ENCODE measurements at places on chromosomes 16 and 17. TPM values are rescaled to one million over a fixed set of nuclear protein-coding genes. Genes with fewer than 3 reads are reported as not detected.

DNA sequence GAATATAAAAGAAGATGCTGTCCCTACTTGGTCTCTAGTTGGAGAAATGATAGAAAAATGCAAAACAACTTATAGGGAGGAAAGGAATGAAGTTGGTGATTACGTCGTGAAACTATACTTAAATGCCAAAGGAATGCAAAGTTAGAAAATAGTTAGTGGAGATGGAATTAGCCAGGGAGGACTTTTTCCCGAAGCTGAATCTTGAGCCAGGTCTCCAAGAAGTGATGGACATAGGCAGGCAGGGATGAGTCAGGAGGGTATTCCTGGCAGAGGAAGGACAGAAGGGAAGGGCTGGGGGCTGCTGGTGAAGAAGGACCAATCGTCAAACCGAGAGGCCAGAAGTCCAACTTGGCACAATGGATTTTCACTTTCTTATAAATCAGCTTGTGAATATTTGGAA lies 1.8 kb downstream of the SNTB2 start:
- H3K27ac ChIP-seq = peak overlapping the region; percentile 58
- peak overlapping the region; percentile 85 for H3K4me3 ChIP-seq
- DNase-seq = no peak
- H3K4me1 ChIP-seq = peaks cover 37% of the 10 kb centered on the region
- H3K36me3 ChIP-seq = no peaks in the 10 kb centered on the region

DNA sequence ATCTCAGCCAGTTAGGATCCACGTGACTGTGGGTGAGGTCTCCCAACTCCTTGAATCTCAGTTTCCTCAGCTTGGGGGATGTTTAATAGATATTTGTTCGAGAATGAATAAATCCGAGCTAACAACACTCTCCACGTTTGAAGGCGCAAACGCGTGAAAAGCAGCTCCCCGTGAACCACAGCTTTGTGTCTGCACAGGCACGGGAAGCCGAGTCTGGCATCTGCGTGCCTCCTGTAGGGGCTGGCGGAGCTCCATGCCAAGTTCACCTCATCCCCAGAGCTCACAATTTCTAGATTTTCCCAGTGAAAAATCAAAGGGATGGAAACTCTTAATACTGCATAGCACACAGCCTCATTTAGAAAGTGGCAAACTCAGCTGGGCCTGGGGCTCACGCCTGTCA lies 14.3 kb downstream of the SGSH start:
- no peak overlapping the region for H3K27ac ChIP-seq
- H3K4me3 ChIP-seq = no peak overlapping the region
- peaks cover 6% of the 10 kb centered on the region for H3K36me3 ChIP-seq
- no peaks in the 10 kb centered on the region for H3K4me1 ChIP-seq
- no peak for DNase-seq

- no peak overlapping the region for H3K4me3 ChIP-seq
- DNase-seq = no peak
- no peaks in the 10 kb centered on the region for H3K27me3 ChIP-seq
- no peak overlapping the region for H3K27ac ChIP-seq
These were observed 91.1 kb downstream of the IRF8 start for GRCh38 chr16:85989863-85990643.

DNA sequence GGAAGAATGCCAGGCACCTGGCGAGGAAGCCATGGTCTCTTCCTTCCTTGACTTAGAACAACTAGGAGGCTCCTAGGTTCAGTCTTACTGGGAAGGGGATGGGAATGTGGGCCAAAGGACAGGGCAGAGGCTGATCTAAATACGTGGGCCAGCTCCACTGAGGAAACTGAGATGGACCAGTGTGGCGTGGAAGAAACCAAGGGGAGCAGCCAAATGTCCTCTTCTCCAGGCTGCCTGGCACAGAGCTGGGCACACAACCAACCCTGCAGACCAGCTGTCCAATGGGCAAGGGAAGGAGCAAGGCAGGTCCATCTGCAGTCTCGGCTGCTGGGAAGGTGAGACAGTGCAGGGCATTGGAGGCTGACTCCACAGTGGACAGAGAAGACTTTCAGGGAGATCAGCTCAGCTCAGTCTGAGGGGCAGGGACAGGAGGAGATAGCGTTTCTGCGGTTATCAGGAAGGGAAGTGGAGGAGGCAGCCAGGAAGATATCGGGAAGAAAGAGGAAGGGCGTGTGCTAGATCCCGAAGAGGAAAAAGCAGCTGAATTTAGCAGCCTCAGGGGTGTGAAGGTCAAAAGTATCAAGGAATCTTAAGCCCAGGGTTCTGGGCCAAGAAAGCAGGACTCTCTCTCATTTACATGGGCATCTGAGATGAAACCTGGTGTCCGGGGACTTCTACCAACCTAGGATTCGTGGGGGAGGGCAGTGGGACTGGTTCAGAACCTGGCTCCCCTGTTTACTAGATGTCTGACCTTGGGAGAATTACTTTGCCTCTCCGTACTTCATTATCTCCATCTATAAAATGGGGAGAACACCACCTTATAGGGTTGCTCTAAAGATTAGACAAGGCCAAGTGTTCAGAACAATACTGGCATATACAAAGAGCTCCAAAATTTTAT lies 1.8 kb downstream of the KIFC3 start:
- H3K27me3 ChIP-seq = no peaks in the 10 kb centered on the region
- H3K27ac ChIP-seq = peak overlapping the region; percentile 77
- peaks cover 2% of the 10 kb centered on the region for H3K36me3 ChIP-seq
- peak overlapping the region; percentile 89 for H3K4me3 ChIP-seq
- no peak for DNase-seq

- no peak for DNase-seq
- H3K27ac ChIP-seq = no peak overlapping the region
- peaks cover 11% of the 10 kb centered on the region for H3K4me1 ChIP-seq
- no peak overlapping the region for H3K4me3 ChIP-seq
- no peaks in the 10 kb centered on the region for H3K36me3 ChIP-seq
These were observed 5.4 kb downstream of the MARCHF10 start for GRCh38 chr17:62802561-62803205.

DNA sequence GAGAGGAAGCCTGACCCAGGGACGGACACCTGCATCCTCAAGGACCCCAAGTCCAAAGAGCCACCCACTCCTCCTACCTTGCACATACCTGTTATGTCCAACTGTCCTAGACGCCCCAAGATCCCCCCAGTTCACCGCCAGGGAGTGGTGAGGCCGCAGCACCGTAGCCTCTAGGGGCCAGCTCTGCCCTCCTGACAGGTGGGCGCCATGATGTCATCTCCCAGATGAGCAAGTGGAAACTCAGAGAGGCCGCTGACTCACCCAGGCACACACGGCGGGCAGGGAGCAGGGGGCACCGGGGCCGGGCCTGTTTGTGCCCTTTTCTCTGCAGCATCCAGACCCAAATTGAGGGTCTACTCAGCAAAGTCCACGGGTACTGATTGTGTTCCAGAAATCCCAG lies 4.8 kb upstream of the ZNF469 start:
- H3K4me3 ChIP-seq = no peak overlapping the region

DNA sequence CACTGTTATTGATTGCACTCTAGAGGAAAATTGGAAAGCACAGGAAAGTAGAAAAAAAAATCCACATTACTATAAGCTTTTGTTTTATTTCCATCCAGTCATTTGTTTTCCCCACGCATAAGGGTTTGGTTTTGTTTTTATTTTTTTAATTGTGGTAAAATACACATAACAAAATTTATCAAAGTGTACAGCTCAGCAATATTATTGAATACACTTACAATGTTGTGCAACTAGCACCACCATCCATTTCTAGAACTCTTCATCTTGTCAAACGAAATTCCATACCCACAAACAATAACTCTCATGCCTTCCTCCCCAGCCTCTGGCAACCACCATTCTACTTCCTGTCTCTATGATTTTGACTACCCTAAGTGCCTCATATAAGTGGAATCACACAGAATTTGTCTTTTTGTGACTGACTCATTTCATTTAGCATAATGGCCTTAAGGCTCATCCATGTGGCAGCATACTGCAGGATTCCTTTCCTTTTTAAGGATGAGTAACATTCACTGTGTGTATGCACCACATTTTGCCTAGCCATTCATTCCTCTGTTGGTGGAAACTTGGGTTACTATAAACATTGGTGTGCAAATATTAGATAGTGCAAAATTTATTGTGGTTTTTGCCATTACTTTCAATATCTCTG lies 11.1 kb downstream of the SPPL2C start:
- no peak for DNase-seq
- no peak overlapping the region for H3K4me3 ChIP-seq
- no peak overlapping the region for H3K27ac ChIP-seq
- H3K36me3 ChIP-seq = no peaks in the 10 kb centered on the region
- no peaks in the 10 kb centered on the region for H3K27me3 ChIP-seq

- no peaks in the 10 kb centered on the region for H3K36me3 ChIP-seq
- no peak for DNase-seq
These were observed 536.7 kb upstream of the HSBP1 start for GRCh38 chr16:83271123-83271522.

- H3K27ac ChIP-seq = no peak overlapping the region
- H3K27me3 ChIP-seq = no peaks in the 10 kb centered on the region
- no peak for DNase-seq
- no peaks in the 10 kb centered on the region for H3K36me3 ChIP-seq
- H3K4me1 ChIP-seq = no peaks in the 10 kb centered on the region
These were observed 223.5 kb upstream of the N4BP1 start for GRCh38 chr16:48833461-48833860.

DNA sequence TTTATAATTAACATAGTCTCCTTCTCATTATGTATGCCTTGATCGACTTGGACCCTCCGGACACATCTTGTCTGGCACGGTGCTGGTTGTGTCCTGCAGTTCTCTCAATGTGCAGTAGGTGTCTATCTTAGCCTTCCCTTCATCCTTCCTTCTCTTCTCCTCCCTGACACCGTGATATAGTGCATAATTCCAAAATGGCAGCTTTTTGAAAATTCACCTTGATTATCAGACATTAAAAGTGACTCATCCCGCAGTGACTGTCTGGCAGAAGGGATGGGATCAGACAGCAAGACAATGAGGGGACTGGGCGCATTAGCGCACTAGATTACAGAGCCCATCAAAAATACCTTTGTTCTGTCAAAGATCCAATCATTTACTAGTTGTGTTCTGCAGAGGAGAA lies 70.0 kb upstream of the PMFBP1 start:
- no peaks in the 10 kb centered on the region for H3K27me3 ChIP-seq
- no peaks in the 10 kb centered on the region for H3K36me3 ChIP-seq
- H3K27ac ChIP-seq = no peak overlapping the region
- DNase-seq = peak; percentile 32
- H3K4me3 ChIP-seq = no peak overlapping the region

GRCh38 chr16:22816475-22816874 lies 2.5 kb downstream of the HS3ST2 start:
- peak overlapping the region; percentile 80 for H3K4me3 ChIP-seq
- no peaks in the 10 kb centered on the region for H3K27me3 ChIP-seq
- peaks cover 15% of the 10 kb centered on the region for H3K36me3 ChIP-seq
- peak; percentile 44 for DNase-seq
- H3K4me1 ChIP-seq = peaks cover 36% of the 10 kb centered on the region
- no peak overlapping the region for H3K27ac ChIP-seq

GRCh38 chr17:78268951-78269905 lies 37.8 kb downstream of the TMEM235 start:
- no peaks in the 10 kb centered on the region for H3K36me3 ChIP-seq
- H3K27me3 ChIP-seq = peaks cover 35% of the 10 kb centered on the region
- no peak for DNase-seq
- no peak overlapping the region for H3K4me3 ChIP-seq

- DNase-seq = no peak
- H3K27me3 ChIP-seq = no peaks in the 10 kb centered on the region
- H3K4me1 ChIP-seq = no peaks in the 10 kb centered on the region
- H3K27ac ChIP-seq = no peak overlapping the region
These were observed 315.5 kb upstream of the RBFOX1 start for GRCh38 chr16:7017006-7017662.

The SPATA32 gene
- polyA plus RNA-seq = not detected

The SMCR8 gene
- 7.8 TPM for polyA plus RNA-seq

The TPPP3 gene
- 0.96 TPM for polyA plus RNA-seq

The MTMR4 gene
- polyA plus RNA-seq = 18.9 TPM

The OGFOD3 gene
- 21.6 TPM for polyA plus RNA-seq

The GUCY2D gene
- 0.42 TPM for polyA plus RNA-seq

Measured in keratinocyte (primary cell).